ENCODE measurements at places on chromosomes 6 and 20.
A peak's percentile ranks its signal among the peaks of the same experiment; 100 is the strongest.

DNA sequence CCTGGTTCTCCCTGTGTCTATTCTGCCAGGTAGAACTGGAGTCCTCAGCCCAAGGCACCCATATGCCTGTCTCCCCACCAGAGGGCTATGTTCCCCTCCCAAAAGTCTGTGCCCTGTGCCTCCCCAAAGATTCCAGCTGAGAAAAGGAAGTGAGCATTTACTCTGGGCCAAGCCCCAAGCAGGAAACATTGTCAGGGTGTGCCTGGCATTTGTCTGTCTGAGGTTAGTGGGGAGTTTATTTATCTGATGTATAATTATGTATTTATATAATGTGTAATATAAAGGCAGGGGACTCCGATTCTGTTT is 5.6 kb downstream of the GDF5 start:
- DNase-seq: no peak

DNA sequence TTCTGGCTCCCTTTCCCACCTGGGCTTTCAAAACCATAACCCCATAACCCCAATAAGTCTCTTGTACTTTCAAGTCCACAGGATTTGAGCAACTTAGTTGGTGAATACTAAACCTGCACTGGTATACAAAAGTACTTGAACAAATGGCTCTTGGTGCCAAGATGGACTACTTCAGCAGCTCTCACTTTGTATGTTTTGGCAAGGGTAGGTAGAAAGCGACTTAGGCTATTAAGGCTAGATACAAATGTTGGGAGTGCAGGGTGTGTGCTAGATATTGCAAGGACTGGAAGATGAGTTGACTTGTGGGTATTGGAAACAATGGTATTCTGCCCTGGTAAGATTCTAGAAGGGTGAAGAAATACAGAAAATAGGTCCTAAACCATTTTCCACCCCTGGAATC is 182.6 kb upstream of the MOCS1 start:
- DNase-seq: no peak

- DNase-seq: peak; percentile 73
These were observed at the start of gene ITPR3 for GRCh38 chr6:33620856-33621710. TSS of gene ITPR3 (plus strand) at chr6:33621322. CDS start at chr6:33621603, 281 bp downstream.

DNA sequence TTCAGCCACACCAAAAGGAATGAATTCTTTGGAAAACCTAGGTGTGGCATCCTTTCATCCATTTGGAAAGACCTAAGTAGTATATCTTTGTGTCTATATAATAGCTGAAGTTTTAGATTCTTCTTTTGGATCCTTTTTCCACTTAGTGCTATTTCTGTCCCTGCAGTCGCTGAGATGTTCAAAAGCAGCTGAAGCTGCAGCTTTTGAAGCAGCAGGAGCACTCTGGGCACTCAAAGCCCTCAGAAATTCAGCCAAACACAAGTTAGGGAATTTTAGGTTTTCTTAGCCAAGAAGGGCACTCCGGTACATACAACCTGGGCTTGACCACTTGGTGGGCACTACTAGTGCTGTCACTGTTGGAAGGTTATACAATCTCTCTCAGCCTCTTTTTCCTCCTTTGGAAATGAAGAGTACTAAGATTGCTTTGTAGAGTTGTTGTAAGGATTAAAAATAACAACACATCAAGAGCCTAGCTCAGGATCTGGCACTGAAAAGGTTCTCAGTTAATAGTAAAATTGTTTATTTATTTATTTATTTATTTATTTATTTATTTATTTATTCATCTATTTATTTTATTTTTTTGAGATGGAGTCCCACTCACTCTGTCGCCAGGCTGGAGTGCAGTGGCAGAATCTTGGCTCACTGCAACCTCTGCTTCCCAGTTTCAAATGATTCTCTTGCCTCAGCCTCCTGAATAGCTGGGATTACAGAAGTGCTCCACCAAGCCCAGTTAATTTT is 71.9 kb upstream of the SLC22A16 start:
- DNase-seq: no peak

DNA sequence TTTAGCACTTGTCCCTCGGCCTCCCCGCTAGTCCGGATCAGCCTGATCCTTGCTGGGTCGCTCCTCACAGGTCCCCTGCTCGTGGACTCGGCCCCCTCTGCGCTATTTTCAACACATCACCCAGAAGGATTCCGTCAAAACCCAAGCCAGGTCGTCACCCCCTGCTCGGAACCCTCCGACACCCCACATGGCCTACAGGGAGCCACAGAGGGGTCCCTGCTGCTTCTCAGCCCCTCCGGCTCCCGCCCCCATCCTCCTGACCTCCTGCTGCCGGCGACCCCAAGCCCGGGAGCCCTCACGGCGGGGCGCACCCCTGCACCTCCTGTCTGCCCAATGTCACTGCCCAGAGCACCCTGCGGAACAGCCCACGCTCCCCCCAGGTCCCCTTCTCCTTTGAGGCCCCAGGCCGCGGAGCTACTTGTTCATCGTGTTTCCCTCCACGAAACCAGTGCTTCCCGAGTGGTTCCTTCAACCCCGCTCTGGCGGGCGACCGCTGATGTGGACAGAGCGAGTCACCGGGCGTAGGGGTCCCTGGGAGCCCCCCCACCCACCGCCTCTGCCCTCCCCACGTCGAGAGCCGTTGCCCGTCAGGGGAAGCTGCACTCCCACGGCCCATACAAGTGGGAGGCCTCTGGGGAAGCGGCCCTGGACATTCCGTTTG is 638 bp upstream of the MYL9 start:
- DNase-seq: no peak

Measured in right forelimb (tissue), 1 donor.